CD4-positive, alpha-beta T cell treated with Interleukin-12 subunit alpha and Interleukin-12 subunit beta, for 1 hour (primary cell): ENCODE measurements at places on chromosomes 5 and 9.
A peak's percentile ranks its signal among the peaks of the same experiment; 100 is the strongest.

GRCh38 chr9:133991964-133992779 is at the start of gene VAV2:
Gene VAV2, minus strand, starts transcription at chr9:133992324. Its CDS starts 46 bp downstream, at chr9:133992278.
- peak; percentile 43 for DNase-seq

GRCh38 chr5:17294639-17295311 is 77.3 kb downstream of the BASP1 start:
- no peak for DNase-seq

- no peak for DNase-seq
These were observed 130.2 kb upstream of the ADAMTSL1 start for GRCh38 chr9:18343784-18344183.

GRCh38 chr9:86573886-86574285 is 219.7 kb upstream of the TUT7 start:
- no peak for DNase-seq

- peak; percentile 53 for DNase-seq
These were observed 6.2 kb upstream of the TMEM141 start for GRCh38 chr9:136784997-136785361.

DNA sequence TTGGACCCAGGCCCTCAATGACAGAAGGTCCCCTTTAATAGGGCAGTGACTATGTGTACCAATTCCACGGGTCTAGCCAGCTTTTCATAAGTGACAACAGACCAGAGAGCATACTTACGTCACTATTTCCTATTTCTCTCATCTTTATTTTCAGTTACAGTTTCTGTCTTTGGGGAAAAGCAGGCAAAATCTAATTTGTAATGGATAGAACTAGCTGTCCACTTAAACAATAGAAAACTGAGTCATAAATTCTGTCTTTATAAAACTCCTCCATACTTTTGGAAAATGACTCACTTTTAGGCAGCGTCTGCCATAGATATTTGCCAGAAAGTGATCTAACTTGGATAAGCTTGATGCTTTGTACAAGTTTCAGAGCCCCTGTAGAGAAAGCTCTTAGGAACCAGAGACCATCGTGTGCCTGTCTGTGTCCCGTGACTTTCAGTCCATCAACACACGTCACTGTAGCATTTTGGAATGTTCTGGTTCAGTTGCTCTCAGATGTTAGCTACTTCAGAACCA is 101.9 kb downstream of the F2RL2 start:
- peak; percentile 12 for DNase-seq

DNA sequence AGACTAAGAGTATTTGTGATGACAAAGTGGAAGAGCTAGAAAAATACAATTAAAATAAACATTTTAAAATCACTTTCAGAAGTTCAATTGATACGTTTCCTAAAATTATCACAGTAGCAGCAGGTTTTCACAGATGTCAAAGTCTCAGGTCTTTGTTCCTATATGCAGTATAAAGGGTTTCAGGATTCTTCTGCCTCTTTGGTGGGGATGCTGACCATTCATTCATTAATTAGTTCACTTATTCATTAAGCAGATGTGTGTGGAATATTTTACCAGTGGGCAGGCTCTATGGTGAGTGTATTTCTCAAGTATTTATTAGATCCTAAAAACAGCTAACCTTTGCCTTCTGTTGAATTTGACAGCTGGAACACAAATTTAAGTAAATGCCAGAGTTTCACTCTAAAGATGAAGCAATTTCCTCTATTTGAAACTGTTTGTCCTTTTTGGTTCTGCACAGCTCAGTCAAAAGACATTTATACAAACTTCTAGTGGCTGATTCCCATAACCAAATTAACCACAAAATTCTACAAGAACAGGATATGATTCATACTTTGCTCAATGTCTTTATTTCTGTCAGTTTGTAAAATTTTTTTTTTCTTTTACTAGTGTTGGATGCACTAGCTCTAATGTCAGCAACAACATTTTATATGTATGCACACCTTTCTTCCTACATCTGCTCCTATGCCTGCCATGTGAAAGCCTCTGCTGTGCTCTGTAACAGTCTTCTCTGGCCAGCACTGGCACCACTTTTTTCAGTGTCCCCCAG is 75.9 kb upstream of the PRR16 start:
- DNase-seq = no peak

DNA sequence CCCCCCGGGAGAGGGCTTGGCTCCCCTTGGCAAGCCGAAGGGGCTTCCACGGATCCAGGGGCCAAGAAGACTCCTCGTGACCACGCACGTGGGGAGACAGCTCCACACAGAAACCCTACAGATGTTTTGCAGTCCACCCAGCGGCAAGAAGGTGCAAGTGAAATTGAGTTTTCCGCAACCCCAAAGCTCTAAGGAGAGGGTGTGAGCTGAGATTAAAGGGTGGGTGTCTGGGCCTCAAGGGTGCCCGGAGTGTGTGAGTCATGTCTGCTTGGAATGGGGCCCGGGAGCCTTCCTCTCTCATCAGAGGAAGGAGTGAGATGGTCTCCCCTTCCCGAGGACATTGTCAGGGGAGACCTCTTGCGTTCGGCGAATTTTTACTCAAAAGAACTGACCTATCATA is 79.1 kb downstream of the OLFM1 start:
- DNase-seq = no peak

DNA sequence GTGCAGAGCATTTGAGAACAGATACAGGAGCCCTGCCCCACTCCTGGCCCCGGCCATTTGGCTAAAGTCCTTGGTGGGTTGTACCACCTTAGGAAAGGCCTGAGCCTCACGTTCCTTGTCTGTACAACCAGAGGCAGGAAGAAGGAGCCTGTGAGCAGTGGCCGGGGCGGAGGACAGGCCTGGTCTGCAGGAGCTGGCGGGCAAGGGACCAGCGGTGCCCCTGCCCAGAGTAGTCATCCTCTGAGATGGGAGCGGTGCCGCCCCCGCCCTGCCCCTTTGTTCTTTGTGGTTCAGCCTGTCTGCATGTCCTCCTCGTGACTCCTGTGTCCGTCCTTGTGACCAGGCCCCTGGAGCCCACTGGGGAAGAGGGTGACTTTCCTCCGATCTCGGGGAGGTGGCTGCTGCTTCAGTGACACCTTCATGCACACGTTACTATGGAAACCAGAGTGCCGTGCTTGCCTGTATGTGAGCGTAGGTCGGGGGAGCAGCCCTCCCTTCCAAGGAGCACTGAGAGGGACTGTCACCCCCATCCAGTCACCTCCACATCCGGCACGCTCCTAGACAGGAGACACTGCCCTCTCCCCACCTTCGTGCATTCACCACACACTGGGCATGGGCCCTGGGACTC is 42.9 kb downstream of the UNC5A start:
- no peak for DNase-seq

- peak; percentile 77 for DNase-seq
These were observed 55.6 kb downstream of the RXRA start for GRCh38 chr9:134381671-134382516.

DNA sequence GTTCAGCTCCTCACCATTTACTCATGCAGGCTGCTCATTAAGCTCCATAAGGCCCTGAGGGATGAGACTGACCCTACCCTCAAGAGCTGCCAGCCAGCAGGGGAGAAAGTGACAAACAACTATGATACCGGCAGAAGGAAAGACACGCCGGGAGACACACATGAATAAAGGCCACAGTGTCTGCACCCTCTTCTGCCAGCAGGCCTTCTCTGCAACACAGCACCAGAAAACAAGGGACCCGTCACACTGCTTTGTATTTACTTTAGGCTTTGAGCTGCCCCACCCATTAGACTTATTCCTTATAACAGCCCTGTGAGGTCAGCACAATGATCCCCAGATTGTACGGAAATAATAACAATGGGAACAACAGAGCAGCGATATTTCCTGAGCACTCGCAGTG is 7.2 kb downstream of the GABBR2 start:
- DNase-seq = no peak

DNA sequence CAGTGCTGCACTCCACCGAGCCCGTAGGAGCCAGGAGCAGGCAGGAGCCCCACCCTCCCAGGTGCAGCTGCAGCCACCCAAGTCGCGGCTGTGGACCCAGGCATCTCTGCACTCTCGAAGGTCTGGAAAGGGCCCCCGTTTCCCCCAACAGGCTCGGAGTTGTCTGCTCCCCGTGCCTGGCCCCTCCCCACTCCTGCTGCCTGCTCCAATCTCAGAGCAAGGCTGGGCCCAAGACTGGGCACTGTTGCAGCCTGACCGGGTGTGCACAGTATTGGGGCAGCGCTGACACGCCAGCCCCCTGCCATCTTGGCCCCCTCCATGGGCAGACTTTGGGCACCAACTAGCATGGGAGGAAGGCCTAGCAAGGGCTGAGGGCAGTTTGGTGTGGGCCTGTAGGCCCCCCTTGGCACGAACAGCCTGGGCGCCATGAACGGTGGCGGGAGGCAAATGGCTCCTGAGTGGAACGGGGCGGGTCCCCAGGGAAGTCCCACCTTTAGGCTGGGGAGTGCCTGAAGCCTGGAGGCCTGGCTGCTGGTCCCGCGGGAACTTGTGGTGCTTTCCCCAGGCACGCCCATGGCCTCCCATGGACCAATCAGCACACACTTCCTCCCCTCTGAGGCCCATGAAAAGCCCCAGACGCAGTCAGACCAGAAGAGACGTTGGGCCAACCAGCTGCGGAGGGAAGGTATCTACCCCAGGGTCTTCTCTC is 60.4 kb downstream of the PSAT1 start:
- no peak for DNase-seq

DNA sequence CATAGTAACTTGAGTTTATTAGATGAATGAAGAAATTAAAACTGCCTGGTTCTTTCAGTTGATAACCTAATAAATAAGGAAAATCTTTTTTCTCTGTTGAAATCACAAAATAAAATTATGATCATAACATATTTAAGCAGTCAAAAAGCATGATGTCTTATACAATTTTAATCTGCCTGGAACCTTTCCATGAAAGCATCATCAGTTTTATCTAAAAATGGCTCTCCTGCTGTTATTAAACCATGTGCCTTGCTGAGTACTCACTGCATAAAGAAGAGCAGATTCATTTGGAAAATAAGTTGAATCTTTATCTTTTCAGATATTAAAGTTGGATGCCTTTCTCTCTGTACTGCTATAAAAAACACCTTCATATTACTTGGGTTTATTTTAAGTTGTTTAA is 148.8 kb downstream of the SLC24A2 start:
- DNase-seq = no peak

- no peak for DNase-seq
These were observed 1.6 kb downstream of the ZNF782 start for GRCh38 chr9:96852676-96853075.

DNA sequence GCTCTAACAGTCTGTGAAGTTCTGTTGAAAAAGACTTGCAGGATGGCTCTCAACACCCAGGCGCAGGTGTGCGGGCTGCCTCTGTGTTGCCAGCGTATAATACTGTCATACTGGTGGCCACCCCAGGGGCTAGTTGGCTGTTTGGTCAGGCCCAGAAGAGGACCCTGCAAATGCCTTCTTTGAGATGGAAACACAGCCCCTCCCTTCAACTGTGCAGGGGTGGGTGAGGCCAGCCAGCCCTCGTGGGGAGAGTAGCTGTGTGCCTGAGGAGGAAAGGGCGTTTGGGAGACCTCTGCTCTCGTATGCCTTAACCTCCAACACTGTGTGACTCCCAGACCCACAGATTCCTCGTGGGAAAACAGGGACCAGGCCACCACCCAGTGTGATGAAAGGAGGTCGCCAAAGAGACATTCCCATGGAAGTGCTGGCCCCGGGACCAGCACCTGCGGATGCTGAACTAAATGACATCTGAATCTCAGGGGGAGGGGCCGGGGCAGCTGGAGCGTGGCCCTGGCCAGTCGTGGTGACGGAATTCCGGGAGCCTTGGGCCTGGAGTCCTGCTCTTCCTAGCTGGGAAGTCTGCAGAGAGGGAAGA is 11.3 kb upstream of the SCGB3A1 start:
- no peak for DNase-seq

- no peak for DNase-seq
These were observed 436.5 kb downstream of the KIAA0825 start for GRCh38 chr5:94181895-94182294.

GRCh38 chr9:78563269-78563668 is 266.3 kb downstream of the PSAT1 start:
- no peak for DNase-seq

GRCh38 chr9:38215465-38215864 is 146.4 kb upstream of the SHB start:
- DNase-seq = no peak

GRCh38 chr9:21239911-21240310 is at the start of gene IFNA14:
Gene IFNA14, minus strand, starts transcription at chr9:21240005. Its CDS starts 70 bp downstream, at chr9:21239935.
- DNase-seq = no peak

- DNase-seq = no peak
These were observed 44.2 kb upstream of the MAST4 start for GRCh38 chr5:66551945-66552344.

DNA sequence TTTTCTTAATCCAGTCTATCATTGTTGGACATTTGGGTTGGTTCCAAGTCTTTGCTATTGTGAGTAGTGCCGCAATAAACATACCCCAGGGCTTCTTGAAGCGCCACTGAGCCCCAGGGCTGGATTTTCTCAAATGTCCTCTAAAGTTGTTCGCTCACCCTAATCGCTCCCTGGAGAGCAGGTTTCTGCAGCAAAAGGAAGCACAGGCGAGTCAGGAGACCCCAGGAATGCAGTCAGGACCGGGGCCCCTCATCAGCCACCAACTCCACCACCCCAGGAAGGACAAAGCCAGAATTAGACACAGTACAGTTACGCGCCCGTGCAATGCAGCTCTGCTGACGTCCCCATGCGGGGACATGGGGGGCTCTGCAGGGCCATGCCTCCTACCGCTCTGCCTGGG is 15.7 kb upstream of the OBP2B start:
- no peak for DNase-seq

DNA sequence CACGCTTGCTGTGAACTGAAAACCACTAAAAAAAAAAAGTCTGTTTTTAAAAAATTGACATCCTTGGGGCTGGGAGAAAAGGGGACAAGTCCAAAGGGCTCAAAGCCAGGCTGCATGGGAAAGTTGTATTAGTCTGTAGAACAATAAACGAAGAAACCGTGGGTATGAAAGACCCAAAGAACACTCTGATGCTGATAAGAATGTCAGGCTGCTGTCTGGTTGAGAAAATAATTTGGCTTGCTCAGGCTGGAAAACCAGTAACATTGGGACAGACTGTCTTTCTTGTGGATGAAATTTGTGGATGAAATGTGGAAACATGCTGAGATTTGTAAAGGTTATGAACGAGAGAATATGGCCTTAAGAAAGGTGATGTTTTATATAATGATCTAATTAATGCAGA is 68.5 kb upstream of the HSPB3 start:
- no peak for DNase-seq

DNA sequence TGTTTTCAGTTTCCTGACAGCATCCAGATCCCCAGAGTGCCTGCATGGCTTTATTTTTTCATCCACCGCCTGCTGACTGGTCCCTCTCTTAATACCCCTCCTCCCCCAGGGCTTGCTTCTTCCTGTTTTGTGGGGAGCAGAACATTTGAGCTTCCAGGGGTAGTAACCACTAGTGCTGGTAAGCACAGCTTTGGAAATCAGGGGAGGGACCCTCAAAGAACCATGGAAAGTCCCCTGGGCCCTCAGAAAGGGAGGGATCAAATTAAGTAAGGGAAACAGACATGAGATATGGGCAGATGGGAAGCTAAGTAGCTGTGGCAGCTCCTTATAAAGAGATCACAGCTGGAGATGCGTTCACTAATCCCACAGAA is 26.8 kb downstream of the GRIA1 start:
- no peak for DNase-seq

- peak; percentile 46 for DNase-seq
These were observed at the start of gene CTSL for GRCh38 chr9:87725900-87726709. Gene CTSL, plus strand, starts transcription at chr9:87726119. Its CDS starts 1,485 bp downstream, at chr9:87727604.

GRCh38 chr5:44336708-44337107 is 52.5 kb downstream of the FGF10 start:
- DNase-seq = no peak

GRCh38 chr5:176810081-176810597 is at the start of gene UNC5A:
Gene UNC5A, plus strand, starts transcription at chr5:176810559. Its CDS starts 192 bp downstream, at chr5:176810751.
- DNase-seq = peak; percentile 58

- no peak for DNase-seq
These were observed 1.1 kb upstream of the PROB1 start for GRCh38 chr5:139395844-139396640.
